ENCODE measurements at places on chromosomes 13 and 19.

DNA sequence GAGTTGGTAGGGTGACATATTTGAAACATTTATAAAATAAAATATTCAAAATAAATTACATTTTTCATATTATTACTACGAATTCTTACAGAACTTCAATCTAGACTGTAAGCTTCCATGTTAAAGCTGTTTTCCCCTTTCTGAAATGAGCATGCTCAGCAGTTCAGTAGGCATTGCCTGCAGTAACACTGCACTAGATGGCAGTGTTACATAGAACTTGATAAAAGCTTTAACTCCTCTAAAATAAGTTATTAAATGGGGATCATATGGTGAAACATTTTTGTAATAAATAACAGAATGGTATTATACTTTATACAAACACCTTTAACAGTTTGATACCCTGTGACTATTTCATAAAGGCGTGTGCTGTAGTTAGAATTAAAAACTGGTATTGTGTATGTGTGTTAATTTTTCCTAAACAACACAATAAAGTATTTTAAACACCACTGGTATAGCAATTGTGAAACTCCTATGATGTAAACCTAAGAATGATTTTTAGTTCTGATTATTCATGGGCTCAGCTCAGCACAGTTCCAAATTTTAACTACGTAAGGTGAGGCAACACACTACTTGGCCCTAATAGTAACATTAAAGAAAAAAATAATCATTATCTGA, 11.6 kb upstream of the GPR18 start:
- peak; percentile 39 for DNase-seq

DNA sequence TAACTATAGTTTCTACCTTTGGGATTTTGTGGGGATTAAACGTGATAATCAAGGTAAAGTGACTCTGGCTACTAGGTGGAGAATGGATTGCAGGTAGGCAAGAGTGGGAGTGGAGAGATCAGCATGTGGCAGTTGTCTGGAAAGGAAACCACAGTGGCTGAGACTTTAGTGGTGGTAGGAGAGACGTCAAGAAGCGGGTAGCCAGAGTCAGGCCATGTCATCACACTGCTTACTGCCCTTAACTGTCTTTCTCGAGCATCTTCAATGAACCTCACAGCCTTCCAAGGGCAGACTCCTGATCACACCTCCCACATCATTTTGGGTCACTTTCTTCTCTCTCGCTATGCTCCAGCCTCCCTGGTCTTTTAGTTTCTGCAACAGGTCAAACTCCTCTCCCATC, 28.6 kb upstream of the MBNL2 start:
- DNase-seq: no peak

GRCh38 chr13:79710376-79710775, 229.4 kb downstream of the NDFIP2 start:
- DNase-seq: no peak

- DNase-seq: no peak
These were observed 52.7 kb upstream of the RFXAP start for GRCh38 chr13:36766295-36766694.

GRCh38 chr19:49858088-49858985, 7.4 kb downstream of the PTOV1 start:
- DNase-seq: no peak

- DNase-seq: no peak
These were observed 499 bp downstream of the LSM7 start for GRCh38 chr19:2327773-2328400.
